ENCODE measurements at places on chromosomes 4 and X.

- DNase-seq: no peak
These were observed 13.5 kb downstream of the KDM5C start for GRCh38 chrX:53211391-53211978.

- DNase-seq: peak; percentile 19
These were observed 270.3 kb downstream of the DTHD1 start for GRCh38 chr4:36551697-36552214.

GRCh38 chr4:125316791-125317524 is 2.2 kb downstream of the FAT4 start:
- no peak for DNase-seq

GRCh38 chr4:99165978-99166377 is 21.9 kb upstream of the ADH4 start:
- DNase-seq: no peak

GRCh38 chr4:16752150-16752549 is 146.3 kb downstream of the LDB2 start:
- no peak for DNase-seq

- no peak for DNase-seq
These were observed 32.2 kb upstream of the CCSER1 start for GRCh38 chr4:90095000-90095399.

- no peak for DNase-seq
These were observed 2.9 kb downstream of the CPZ start for GRCh38 chr4:8595237-8596087.

- no peak for DNase-seq
These were observed 54.9 kb upstream of the IRF2 start for GRCh38 chr4:184529283-184529682.

DNA sequence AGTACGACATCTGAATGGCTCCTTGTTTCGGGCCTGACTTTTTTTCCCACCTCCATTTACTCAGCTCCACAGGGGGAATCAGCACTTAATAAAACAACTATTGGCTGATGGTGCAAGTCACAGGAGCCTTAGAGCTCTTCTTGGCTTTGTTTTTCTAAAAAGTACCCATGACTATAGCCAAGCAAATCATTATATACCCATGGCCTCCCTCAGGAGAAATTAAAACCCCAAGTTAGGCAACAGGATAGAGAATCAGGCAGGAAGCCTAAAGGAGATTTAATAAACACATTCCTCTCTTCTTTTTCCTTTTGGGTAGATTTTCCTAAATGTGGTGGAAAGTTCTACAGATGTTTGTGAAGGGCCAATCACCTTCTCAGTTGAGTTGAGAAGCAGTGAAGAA is 91.9 kb upstream of the RBPJ start:
- no peak for DNase-seq

DNA sequence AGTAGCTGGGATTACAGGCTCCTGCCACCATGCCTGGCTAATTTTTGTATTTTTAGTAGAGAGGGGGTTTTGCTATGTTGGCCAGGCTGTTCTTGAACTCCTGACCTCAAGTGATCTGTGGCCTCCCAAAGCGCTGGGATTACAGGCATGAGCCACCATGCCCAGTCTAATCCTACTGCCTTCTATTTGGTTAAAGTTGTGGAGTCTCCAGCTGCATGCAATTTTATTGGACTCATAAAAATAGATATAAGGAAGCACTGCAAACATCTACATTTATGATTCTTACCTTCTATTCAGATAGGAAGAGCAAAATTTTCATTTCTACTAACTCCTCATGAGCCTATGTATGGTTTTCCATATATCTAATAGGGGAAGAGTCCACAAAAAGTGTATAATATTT is 13.7 kb downstream of the RIPPLY1 start:
- no peak for DNase-seq

DNA sequence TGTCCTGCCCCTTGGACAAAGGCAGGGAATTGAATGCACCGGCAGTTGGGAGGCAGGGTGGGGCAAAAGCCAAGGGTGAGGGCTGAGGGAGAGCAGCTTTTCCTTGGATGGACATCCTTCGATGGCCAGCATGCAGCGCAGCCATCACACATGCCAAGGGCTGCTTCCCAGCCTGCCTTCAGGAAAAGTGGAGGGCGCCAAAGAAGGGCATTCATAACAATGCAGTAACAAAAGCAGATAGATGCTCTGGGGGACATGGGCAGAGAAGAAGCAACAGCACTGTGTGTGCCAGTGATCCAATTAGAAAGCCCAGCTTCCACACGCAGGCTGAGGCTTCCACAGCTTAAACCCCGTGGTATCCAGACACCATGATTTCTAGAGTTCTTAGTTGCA is 71.5 kb downstream of the TSPAN5 start:
- no peak for DNase-seq

All from activated CD4-positive, alpha-beta T cell treated with anti-CD3 and anti-CD28 coated beads, Interleukin-2, amount 10 ng/mL, durations not matched to agents 7 days and 5 days (primary cell).